Spinal cord (tissue), 10 donors: ENCODE measurements at places on chromosomes 6 and 20. TPM values are rescaled to one million over a fixed set of nuclear protein-coding genes. Genes with fewer than 3 reads are reported as not detected.

GRCh38 chr20:61590236-61590635, 338.2 kb downstream of the CDH4 start:
- H3K4me3 ChIP-seq = no peak overlapping the region
- H3K36me3 ChIP-seq = no peaks in the 10 kb centered on the region
- no peak overlapping the region for H3K27ac ChIP-seq
- DNase-seq = no peak
- no peaks in the 10 kb centered on the region for H3K27me3 ChIP-seq

GRCh38 chr20:5136096-5136495, 9.3 kb downstream of the CDS2 start:
- peaks cover 8% of the 10 kb centered on the region for H3K4me1 ChIP-seq
- no peak overlapping the region for H3K27ac ChIP-seq
- DNase-seq = no peak
- peaks cover 2% of the 10 kb centered on the region for H3K36me3 ChIP-seq
- no peaks in the 10 kb centered on the region for H3K27me3 ChIP-seq

DNA sequence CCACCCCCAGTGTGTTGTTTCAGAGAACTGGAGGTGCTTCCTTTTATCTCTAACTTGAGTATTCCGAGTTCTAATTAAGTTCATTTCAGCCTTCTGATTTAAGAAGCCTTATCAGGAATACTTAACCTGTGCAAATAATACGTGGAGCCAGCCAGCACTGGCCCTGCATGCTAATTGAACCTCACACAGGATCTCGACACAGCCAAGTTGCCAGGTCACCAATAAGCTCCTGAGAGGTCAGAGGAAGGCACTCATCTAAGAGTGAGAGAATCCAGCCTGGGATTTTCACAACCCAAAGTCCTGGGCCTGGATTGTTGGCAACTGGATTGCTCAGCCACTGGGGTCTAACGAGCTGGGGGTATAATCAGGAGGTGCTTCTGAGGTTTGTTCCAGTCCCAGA, 157.7 kb upstream of the LRFN2 start:
- no peaks in the 10 kb centered on the region for H3K27me3 ChIP-seq
- H3K4me1 ChIP-seq = no peaks in the 10 kb centered on the region
- no peak for DNase-seq
- no peaks in the 10 kb centered on the region for H3K36me3 ChIP-seq
- no peak overlapping the region for H3K4me3 ChIP-seq

DNA sequence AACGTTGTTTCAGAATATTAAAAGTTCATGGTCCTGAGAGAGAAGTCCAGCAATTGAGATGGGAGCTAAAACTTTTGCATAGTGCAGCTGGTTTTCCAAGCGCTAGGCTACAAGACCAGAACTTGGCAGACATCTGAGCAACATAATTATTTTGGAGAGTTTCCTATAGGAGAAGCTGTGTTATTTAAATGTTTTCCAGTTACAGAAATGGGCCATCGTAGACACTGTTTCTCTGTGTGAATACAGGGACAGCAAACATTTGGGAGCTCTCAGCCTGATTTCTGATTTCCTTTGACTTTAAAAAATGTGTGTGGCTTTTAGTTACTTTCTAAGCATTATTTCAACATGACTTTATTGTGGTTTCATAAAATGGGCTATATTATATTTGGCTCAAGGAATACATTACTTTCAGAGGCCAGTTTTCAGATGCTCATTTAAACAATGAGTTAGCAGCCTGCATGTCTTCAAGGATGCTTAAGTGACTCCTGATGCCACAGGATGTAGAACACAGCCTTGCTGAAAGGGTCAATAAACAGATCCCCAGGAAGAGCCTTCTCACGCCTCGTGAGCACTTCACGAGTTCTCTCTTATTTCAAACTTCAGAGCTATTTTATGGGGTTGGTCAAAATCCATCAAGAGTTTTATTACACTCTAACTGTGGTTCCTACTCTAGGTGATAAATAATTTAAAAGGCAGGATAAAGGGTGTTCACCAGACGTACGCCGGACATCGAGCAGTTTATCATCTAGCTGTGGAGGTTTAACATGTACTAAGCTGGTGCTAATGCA, 193.8 kb downstream of the SMOC2 start:
- peaks cover 15% of the 10 kb centered on the region for H3K4me1 ChIP-seq
- peak; percentile 67 for DNase-seq
- H3K27me3 ChIP-seq = no peaks in the 10 kb centered on the region
- no peak overlapping the region for H3K27ac ChIP-seq
- H3K4me3 ChIP-seq = no peak overlapping the region

ENPP5 gene
- 14.2 TPM for total RNA-seq

- no peak overlapping the region for H3K4me3 ChIP-seq
- DNase-seq = peak; percentile 64
Observed at GRCh38 chr20:12925210-12925755, 83.5 kb upstream of the SPTLC3 start.

EYS gene
- total RNA-seq = 3.5 TPM

FKBP1A gene
- 102 TPM for total RNA-seq
